ENCODE measurements at places on chromosomes 11 and 22.

DNA sequence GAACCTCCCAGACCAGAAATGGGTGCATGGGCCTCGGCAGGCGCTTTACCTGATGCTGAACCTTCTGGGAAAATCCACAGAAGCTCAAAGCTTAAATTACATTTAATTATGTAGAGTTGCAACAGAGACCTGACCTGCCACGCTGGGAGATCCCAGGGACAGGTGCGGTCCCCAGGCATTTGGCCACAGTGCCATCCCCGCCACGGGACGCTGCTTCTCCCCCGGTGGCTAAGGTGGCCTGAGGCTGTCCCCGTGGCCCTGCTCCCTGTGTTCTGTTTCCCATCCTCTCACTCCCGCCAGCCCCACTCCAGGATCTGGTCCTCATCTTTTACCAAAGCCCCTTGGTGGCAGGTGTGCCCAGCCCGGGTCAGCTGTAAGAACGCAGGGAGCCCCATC lies 39.6 kb downstream of the GRAMD4 start:
- DNase-seq: no peak

GRCh38 chr22:45608763-45609180 lies 62.9 kb upstream of the ATXN10 start:
- DNase-seq: peak; percentile 85

DNA sequence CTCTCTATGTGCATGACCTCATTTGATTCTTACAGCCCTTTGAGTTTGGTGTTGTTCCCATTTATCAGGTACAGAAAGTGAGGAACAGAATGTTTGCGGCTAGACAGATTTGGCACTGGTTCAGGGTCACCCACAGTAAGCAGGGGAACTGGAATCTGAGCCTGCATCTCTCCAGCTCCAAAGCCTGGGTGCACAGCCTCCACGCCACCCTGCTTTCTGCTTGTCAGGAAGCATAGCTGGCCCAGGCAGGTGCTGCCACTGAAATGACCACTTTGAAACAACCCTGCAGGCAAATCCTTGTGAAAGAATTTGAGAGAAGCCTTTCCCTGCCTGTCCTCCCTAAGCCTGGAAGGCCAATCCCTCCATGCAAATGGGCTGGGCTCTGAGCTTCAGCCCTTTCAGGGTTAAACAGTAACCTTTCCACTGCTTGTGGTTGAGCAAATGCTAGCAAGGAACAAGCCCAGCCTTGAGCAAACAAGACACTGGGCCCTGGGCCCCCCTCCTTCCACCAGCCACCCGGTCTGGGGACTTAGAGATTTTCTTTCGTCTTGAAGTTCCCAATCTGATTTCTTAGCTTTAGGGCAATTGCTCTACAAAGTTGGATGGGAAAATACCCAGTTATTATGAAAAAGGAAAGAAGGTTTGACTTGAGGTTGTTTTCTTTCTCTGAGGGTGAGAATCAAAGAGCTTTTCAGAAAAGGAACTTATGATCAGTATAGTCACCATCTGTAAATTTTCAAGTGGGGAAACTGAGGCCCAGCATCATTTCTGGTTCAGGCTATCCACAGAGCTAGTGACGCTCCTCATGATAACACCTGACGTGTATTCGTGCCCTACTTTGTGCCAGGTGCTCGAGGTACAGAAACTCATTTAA lies 19.4 kb downstream of the EHF start:
- DNase-seq: no peak

- no peak for DNase-seq
Observed at GRCh38 chr22:46114518-46115387, 35.6 kb upstream of the PPARA start.

DNA sequence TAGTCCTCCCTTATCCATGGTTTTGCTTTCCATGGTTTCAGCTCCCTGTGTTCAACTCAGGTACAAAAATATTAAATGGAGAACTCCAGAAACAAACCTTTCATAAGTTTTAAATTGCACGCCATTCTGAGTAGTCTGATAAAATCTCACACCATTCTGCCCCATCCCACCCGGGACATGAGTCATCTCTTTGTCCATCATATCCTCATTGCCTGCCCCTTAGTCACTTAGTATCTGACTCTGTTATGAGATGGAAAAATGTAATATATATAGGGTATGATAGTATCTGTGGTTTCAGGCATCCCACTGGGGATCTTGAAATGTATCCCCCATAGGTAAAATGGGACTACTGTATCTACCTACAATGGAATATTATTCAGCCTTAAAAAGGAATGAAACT lies 35.5 kb upstream of the FGF3 start:
- DNase-seq: peak; percentile 5

- DNase-seq: no peak
Observed at GRCh38 chr22:46575911-46576555, 38.6 kb upstream of the CELSR1 start.

DNA sequence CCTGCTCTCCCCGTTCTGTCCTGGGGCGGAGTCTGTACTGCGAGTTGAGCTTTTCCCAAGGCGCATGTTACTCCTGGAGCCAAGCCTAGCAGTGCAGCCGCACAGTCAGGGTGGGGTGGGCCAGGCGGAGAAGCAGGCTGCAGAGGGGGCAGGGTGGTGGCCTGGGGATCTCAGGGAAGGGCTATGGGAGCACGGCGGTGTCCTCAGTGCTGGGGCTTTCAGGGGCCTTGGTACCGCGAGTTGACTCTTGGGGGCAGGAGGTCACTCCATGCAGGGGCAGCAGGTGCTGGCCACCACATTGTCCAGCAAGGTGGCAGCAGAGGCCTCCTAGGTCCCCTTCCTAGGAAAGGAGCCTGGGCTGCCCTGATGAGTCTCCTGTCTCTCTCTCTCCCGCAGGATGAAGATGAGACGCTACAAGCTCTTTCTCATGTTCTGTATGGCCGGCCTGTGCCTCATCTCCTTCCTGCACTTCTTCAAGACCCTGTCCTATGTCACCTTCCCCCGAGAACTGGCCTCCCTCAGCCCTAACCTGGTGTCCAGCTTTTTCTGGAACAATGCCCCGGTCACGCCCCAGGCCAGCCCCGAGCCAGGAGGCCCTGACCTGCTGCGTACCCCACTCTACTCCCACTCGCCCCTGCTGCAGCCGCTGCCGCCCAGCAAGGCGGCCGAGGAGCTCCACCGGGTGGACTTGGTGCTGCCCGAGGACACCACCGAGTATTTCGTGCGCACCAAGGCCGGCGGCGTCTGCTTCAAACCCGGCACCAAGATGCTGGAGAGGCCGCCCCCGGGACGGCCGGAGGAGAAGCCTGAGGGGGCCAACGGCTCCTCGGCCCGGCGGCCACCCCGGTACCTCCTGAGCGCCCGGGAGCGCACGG lies 14.9 kb upstream of the MIEF1 start:
- DNase-seq: no peak

DNA sequence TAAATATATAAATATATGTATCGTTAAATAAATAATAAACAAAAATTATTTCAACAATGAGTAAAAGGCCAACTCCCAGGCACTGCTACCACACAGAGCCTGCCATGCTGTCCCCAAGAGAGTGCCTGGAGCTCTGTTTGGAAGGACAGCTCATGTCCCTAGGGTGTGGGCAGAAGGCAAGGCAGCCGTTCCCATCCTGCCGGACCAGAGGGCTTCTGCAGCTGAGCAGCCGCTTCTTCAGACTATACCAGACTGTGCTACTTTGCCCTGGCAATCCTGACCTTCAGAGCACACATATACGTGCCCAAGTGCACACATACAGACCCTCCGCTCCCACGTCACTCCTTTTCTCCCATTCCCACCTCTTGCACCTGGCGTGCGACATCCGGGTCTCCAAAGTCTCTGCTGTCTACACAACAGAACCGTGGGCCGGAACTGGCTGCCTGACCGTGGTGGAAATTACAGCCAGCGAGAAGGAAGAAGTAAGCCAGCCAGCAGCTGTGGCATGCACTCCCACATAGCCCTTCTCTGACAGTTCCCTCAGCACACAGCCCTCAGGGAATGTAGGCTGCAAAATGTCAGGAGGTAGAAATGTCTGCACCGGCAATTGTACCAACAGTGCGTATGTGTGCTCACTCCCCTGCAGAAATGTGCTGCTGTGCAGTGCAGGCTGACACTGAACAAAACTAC lies 24.0 kb downstream of the PAX6 start:
- DNase-seq: no peak

DNA sequence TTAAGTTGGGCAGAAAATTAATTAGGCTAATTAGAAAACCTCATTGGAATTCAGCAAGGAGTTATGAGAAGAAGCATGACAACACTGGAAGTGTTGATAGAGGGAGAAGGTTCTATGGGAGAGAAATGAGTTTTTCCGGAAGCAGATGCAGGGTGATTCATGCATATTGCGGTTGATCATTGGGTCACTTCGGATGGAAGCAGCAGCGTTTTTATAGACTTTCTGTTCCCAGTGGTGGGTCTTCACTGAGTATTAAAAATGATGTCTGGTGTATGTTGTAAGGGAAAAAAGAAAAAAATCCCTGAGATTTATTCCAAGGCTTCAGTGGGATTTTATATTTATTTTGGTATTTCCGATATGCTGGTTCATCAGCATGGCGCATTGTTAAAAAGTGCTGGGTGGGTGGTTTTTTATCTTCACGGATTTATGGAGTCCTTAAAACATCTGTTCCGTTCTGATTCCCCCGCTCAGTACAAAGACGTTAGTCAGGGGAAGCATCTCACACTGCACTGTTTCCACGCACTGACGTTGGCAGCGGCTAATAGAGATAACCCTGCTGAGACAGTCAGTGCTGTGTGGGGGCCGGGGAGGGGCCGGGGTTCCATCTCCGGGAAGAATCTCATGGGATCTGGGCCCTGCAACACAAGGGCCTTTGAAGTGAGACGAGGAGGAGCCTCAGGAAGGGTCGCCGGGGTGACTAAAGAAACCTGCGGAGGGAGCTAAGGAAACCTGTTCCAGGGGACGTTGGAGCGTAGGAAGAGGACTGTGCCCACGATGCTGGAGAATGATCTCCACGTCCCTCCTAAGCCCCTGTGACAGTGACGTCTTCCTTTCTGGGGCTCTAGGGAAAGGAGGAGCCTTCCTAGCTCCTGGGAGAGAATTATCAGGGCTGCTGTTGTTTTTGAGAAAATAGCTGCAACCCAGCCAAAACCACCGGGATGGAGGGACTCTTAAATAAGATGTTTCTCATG lies 390.0 kb downstream of the NTM start:
- DNase-seq: peak; percentile 87

DNA sequence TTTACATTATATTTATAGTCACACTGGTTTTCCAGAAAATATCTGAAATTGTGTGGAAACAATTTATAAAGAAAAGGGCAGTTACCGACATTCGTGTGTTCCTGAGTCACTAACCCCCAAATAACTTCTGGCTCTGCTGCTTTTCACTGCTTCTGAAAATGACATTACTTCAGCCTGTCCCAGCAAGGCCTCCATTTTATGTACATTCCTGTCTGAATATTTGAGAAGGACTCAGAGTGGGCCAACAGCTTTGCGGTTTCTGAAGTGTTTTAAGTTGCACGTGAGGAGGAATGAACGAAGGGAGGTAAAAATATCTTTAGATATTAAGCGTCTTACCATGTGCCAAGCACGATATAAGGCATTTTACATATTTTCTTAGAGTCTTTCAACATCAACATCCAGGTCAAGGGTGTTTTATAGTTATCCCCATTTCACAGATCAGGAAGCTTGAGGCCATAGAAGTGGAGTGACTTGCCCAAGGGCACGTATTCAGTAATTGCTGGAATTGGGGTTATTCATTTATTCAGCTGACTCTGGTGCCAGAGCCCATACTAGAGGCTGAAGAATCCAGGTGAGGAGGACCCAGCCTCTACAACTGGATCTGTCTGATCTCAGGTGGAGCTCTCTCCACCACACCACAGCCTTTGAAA lies 30.8 kb upstream of the WNT11 start:
- DNase-seq: peak; percentile 14

DNA sequence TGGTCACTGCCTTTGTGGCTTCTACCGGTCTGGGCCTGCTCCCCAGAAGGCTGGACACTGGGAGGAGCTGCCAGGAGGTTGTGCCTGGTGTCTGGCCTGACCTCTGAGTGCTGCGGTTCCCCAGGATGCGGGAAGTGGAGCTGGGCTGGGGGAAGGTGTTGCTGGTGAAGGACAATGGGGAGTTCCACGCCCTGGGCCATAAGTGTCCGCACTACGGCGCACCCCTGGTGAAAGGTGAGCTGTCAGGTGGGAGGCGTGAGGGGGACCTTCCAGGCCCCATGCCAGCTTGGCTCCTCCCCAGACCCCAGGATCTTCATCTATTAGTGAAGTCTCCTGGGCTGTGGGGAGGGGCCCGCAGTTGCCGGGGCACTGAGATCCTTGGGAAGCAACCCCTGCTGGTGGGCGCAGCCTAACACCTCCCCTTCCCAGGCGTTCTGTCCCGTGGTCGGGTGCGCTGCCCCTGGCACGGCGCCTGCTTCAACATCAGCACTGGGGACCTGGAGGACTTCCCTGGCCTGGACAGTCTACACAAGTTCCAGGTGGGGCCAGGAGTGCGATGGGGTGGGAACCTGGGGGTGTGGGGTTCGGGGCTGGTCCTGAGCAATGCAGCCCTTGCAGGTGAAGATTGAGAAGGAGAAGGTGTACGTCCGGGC lies 6.7 kb downstream of the AIFM3 start:
- DNase-seq: no peak

GRCh38 chr11:86519064-86519911 lies 144.6 kb downstream of the CCDC81 start:
- DNase-seq: peak; percentile 88

- no peak for DNase-seq
Observed at GRCh38 chr22:24565077-24565476, 9.3 kb downstream of the SNRPD3 start.

DNA sequence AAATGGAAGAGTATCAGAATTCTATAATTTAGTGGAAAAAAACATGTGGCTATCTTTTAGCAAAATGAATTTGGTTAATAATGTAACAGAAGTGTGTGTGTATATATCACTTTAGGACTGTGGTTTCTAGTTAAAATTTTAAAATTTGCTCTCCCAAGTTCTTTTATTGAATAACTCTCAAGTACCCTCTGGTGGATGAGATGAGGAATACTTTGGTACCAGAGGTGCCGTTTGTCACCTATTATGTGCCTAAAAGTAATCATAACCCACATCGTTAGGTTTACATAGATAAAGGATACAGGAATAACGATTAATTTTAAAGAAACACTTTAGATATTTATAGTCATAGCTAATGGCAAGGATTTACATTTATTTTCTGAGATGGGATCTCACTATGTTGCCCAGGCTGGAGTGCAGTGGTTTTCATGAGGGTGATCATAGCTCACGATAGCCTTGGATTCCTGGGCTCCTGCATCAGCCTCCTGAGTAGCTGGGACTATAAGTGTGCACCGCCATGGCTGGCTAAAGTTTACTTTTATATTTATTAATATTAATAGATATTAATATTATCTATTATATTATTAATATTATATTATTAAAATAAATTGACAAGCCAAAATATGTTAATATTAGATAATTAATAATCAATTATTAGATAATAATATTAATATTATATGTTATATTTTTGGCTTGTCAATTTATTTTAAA lies 66.7 kb upstream of the CAPRIN1 start:
- no peak for DNase-seq

- peak; percentile 64 for DNase-seq
Observed at GRCh38 chr22:36432592-36433317, 45.0 kb upstream of the MYH9 start.

Data from AG10803 (cell line).